ENCODE measurements at places on chromosomes 7 and 10.

DNA sequence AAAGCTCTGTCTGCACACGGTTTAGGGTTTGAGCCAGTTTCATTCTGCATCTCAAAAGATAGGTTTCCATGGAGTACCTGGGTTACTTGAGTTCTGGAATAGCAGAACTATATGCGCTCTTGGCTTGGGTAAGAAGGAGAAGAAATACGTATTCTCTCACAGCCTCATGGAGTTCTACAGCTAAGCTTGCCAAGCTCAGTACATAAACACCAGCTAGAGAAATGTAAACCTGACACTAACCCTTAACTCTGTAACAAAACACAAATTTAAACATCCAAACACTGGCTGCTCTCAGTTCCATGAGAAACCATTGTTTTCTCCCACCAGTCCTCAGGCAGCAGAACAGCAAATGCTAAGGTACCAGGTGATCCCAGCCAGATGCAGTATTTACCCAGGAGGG, 557.2 kb downstream of the INHBA start:
- DNase-seq = no peak

DNA sequence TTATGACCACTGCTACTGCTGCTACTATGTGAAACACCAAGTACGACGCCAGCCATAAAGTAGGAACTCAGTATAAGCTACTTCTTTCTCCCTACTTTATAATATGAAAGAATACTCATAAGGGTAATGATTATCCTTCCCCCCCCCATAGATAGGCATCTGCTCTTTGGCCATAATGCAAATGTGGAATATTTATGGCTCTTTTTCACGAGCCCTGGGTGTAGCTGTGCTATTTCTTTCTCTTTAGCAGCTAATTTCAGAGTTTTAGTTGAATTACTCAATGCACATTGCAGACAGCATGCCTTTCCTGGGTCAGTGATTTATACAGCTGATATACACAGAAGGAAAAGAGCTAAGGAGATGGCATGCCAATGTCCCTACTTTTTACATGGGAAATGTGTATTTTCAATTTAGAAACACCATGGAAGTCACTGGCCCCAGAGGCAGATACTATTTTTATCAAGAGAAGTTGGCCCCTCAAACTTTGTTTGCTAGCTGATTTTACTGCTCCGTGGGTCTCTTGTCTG, 234.1 kb upstream of the KIAA1217 start:
- no peak for DNase-seq

- DNase-seq = no peak
These were observed 24.2 kb downstream of the PWWP2B start for GRCh38 chr10:132420981-132421846.

DNA sequence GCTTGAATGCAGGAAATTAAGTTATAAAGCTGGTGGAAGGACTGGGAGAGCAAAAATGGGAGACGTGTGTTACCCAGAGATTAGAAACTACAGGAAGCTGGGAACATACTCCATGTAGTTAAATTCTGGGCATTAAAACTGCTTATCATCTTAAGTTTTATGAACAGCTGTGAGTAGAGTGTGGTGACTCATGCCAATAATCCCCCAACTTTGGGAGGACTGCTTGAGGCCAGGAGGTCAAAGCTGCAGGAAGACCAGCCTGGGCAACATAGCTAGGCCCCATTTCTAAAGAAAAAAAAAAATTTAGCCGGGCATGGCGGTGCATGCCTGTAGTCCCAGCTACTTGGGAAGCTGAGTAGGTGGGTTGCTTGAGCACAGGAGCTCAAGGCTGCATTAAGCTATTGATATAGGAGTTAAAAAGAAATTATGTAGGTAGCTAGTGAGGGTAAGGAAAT, 56.2 kb upstream of the SEPHS1 start:
- no peak for DNase-seq

DNA sequence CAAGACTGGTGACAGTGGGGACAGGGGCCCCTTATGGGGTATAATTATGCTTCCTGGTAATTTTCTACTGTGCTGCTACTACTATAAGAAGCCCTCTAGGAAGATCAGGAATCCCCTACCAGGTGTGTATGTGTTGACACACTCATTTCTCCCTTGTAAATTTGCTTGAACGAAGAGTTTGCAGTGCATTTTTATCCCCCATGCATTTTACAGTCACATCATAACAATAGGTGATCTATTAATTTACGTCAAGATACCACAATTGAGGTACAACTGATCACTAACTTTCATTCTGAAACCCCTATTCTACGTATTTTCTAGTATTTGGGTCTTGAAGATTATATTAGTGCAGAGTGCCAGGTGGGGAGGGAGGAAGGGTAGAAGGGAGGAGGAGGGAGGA, 252.2 kb downstream of the NSUN6 start:
- no peak for DNase-seq

- DNase-seq = no peak
These were observed 957.0 kb upstream of the LRRTM3 start for GRCh38 chr10:65968871-65969270.

GRCh38 chr7:28984217-28984616, 26.1 kb upstream of the TRIL start:
- no peak for DNase-seq

DNA sequence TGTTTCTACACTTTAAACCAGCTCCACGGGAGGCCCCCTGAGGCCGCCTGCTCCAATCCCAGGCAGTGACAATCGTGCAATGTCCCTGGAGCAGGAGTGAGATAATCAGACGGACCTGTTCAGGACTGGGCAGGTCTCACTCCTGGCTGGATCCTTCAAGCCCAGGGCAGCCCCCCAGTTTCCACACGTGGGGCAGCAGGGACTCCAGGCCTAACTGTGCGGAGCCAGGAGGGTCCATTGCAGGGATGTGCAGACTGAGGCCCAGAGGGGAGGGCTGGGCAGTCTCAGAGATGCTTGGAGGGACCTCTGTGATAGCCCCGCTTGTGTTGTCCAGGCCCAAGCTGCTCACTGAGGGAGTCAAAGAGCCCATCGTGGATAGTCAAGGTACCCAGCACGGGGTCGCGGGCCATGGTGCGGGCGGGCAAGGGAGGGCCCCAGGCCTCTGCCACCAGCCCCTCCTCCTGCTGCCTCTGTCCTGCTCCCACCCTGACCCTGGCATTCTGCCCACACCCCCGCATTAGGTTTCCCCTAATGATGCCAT, 110.5 kb upstream of the KCTD7 start:
- DNase-seq = no peak

DNA sequence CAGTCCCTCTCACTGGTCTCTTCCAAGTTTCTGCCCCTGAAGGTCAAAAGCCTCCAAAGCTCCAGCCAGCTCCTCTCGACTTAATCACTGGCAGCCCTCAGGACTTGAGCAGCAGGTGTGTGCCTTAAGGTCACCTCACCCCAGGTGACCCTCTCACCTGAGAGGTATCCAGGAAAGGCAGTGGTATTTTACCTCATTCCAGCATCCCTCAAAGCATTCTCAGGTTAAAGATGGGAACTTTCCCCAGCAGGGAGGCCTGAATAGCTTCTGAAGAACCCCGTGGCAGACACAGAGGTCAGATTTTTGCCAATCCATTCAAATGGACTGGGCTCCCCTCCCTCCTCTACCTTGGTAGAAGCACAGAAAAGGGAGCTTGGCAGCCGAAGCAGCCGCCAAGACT, 148.2 kb downstream of the GFRA1 start:
- no peak for DNase-seq

GRCh38 chr10:3926258-3926657, 141.2 kb upstream of the KLF6 start:
- no peak for DNase-seq

- DNase-seq = no peak
These were observed 556.4 kb downstream of the AUTS2 start for GRCh38 chr7:70154521-70155180.

DNA sequence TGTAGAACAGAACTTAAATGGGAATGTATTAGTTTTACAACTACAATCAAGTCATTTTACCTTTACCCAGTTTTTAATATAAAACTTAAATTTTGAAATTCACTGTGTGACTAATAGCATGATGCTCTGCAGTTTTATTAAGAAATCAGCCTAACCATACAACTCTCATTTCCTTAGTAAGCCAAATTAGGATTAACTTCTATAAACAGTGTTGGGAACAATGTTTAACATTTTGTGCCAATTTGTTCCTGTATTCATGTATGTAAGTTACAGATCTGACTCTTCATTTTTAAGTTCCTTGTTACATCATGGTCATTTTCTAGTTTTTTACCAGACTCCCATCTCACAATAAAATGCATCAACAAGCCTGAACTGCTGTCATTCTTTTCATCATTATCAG, 209.8 kb downstream of the ZEB1 start:
- no peak for DNase-seq

GRCh38 chr10:1515780-1516491, 221.4 kb downstream of the ADARB2 start:
- no peak for DNase-seq

DNA sequence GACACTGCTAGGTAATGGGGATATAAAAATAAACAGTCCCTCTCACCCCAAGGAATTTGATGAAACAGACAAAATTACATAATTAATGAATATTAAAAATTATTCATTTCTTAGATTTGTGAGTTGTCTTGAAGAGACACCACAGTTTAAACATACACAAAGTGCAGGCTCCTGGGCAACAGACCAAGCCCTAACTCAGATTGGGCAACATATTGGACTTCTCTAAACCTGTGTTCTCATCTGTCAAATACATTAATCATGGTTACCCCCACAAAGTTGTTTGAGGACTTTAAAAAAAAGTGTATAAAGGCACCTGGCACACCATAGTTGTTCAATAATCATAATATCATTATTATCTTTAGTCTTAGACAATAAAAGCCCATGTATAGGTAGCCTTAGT, 62.5 kb upstream of the CAPZA2 start:
- no peak for DNase-seq

DNA sequence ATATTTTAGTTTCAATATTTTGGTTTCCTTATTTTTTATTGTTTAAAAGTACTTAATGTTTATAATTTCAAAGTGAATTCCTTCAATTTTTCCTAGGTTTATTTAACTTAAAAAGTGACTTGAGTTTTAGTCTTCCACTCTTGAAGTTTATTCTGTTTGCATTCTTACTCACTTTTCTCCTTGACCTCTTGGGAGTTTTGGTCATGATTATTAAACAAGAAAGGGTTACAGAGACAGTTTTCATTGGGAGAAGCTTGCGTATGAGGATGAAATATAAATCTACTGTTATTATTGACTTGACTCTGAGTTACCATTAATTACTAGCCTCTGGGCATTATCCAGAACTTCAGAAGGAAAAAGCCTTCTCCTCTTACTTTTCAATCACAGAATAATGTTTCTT, 216.0 kb downstream of the BMPER start:
- DNase-seq = no peak

DNA sequence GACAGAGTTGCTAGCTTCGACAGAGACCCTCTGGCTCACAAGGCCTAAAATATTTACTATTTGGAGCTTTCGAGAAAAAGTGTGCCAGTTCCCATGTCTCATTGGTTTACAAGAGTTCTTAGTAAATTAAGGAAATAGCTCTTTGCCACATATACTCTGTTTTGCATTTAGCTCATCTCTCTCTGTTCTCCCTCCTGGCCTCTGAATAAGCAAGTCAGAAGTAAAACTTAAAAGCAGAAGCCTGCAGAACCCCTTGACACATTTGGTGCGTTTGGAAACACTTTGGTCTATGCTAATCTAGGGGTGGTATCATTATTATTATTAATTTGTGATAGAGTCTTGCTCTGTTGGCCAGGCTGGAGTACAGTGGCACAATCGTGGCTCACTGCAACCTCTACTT, 6.4 kb downstream of the CARD11 start:
- DNase-seq = no peak

DNA sequence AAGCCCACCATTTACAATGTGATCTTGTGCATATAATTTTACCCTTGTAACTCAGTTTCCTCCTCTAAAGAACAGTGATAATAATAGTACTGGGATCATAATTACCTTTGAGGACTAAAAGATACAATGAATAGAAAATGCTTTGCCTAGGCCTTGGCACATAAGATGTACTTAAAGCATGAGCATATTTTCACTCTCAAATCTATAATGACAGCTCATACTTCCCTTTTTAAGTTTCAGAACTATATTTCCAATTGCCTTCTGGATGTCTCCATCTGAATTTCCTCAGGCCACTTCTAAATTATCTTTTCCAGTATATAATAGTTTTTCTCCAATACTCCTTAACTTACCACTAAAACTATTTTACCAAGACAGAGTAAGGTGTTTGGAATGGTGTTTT, 13.3 kb upstream of the ITGB8 start:
- no peak for DNase-seq

DNA sequence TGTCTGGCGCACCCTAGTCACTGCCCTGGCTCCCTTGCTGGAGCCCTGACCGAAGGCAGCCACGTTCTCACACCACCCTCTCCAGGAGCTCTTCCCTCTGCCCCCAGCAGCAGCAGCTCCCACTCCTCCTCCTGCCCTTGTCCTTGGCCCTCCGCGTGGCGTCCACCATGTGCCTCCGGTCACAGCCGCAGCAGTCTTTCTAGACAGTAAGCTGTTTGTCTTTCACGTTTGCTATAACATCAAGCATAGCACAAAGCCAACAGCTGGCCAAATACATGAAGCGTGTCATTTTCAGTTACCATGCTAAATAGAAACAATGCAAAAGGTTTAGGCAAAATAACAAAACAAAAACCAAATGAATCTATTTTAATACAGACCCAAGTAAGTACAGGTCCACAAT, 3.3 kb downstream of the PITRM1 start:
- DNase-seq = no peak

- DNase-seq = no peak
These were observed 8.8 kb downstream of the DEPP1 start for GRCh38 chr10:44969854-44970253.

DNA sequence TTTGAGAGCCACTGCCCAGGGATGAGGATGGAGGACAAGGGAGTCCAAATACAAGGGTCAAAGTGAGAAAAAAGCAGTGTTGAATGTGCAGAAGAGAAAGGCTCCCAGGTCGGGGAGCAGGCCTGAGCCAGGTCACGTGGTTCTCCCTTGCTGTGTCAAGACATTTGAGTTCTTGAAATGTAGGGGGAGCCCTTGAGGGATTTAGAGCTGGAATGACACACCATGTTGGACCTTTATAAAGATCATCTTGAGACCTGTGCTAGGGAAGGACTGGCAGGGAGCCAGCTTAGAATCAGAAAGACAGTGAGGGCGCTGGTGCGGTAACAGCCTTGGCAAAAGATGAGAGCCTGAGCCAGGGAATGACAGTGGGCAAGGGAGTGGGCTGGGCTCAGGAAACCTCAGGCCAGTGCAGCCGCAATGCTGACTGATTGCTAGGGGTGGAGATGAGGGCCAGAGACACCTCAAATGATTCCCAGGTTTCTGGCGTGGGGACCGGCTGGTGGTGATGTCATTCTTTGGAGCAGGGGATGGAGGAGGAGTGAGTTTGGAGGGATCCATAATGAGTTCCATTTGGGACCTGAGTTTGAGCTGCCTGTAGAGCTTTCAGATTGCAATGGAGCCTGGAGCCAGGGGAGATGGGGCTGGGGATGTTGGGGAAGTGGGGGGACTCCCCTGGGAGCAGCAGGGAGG, 120.1 kb downstream of the PTPN20 start:
- no peak for DNase-seq

DNA sequence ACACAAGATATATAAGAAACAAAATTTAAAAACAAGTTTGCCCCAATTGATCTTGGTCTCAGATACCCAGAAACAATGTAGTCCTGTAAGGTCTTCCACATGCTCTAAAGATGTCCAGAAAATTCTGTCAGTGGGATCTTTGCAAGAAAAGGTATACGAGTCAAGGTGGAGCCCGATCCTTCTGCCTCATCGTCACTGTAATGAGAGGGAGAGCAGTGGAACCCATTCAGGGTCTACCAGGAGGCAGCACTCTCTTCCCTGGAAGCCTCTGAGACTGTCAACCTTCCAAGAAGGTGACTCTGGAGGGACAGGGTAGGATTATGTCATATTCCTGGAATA, 112.8 kb downstream of the JCAD start:
- no peak for DNase-seq

GRCh38 chr10:119101366-119102098, 2.4 kb upstream of the DENND10 start:
- DNase-seq = no peak
